ENCODE measurements at places on chromosomes 5 and 9. TPM values are rescaled to one million over a fixed set of nuclear protein-coding genes. Genes with fewer than 3 reads are reported as not detected.

GRCh38 chr5:135376961-135377624, 21.9 kb downstream of the MACROH2A1 start:
- ATAC-seq: no peak

DNA sequence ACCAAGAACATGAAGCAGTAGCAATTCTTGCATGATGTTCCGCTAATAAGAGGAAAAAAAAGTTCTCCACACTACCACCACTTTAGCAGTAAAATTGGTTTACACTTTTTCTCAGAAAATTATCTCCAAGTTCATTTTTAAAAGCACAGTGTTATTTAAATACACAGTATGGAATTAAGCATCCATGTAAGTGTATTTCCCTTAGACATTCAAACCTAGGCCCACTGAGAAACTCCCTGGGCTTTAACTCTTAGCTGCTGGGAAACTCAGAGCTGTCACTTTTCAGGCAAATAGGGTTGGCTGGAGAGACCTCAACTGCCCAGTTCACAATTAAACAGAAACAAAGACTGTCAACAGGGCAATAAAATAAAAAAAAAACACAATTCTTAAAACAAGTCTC, 2.7 kb downstream of the GNAQ start:
- no peak for ATAC-seq

STKLD1 gene
- 3.5 TPM for total RNA-seq

FABP6 gene
- total RNA-seq: 1.6 TPM

All from motor neuron (in vitro differentiated cells).